ENCODE measurements at places on chromosomes 7 and 10.
A peak's percentile ranks its signal among the peaks of the same experiment; 100 is the strongest.

DNA sequence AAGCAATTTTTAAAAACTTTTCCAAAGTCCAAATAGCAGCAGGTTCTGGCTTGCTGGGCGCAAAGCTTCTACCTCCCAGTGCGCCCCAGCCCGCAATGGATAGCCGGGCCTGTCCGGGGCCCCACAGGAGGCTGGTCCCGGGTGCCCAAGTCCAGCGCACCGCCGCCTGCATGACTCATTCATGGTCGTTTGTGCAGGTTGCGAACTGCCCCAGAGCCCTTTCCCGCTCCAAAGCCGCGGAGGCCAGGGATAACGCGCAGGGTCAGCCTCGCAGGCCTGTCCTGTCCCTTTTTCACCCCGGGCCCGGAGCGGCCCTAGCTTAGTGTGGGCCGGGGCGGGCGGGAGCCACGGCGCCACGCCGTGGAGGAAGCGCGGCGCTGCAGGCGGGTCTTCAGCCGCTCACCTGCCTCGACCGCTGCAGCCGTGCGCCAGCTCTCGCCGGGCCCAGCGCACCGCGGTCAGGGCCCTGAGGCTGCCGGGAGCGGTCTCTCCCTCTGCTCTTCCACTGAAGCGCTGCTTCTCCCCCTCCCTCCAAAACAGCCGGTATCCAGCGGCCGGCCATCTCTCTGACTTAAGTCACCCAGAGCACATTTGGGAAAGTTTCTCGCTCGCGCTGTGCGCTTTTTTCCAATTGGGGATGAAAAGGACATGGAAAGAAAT, 1.7 kb upstream of the EGR2 start:
- peak; percentile 57 for DNase-seq

- no peak for DNase-seq
These were observed 24.8 kb upstream of the INPP5A start for GRCh38 chr10:132512693-132513345.

DNA sequence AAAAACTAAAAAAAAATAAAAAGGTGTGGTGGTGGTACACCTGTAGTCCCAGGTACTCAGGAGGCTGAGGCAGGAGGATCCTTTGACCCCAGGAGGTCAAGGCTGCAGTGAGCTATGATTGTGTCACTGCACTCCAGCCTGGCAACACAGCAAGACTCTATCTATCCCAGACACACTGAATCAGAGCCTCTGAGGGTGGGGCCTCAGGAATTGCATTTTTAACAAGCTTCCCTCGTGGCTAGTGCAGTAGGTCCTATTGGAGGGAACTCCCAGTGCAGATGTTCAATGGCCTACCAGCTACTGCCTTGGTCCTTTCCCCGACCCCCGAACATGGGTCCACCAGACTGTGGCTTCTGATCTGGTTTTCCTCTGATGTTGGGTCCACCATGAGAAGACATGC, 14.9 kb downstream of the STRA8 start:
- no peak for DNase-seq

- DNase-seq: peak; percentile 55
These were observed 32.0 kb downstream of the ADAP1 start for GRCh38 chr7:922334-923107.

DNA sequence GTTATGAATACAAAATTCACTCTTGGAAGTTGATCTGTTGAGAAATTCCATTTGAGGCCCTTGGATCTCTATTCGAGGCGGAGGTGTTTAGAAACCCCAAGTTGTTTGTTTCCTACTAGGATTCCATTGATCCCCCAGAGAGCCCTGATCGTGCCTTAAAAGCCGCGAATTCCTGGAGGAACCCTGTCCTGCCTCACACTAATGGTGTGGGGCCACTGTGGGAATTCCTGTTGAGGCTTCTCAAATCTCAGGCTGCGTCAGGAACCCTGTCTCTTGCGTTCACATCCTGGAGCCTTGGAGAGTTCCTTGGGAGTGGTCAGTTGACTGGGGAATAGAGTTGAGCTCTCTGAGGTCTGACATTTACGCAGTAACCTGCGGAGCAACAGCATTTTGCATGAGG, 1.2 kb downstream of the CFAP69 start:
- no peak for DNase-seq

DNA sequence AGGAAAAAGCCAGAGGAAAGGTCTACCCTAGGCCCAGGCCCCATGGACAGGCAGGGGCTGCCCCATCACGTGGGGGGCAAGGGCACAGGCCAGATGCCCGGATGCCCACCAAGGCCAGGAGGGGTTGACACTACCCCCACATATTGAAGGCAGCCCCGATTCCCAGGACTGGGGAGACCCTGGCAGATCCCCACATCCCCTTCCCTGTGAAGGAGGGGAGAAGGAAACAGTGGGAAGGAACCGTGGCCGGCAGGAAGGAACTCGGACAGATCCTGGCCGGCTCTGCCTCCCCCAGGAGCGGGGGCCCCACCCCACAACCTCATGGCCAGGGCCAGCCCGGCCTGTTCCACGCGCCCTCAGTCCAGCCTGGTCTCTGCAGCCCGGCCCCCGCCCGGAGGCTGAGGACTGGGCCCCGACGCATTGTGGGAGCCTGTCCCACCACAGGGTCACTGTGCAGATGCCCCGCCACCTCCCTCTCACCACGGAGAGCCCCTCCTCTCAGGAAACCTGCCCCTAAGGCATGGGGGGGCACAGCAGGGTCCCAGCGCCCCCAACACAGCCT, 41.3 kb downstream of the PAPOLB start:
- no peak for DNase-seq

DNA sequence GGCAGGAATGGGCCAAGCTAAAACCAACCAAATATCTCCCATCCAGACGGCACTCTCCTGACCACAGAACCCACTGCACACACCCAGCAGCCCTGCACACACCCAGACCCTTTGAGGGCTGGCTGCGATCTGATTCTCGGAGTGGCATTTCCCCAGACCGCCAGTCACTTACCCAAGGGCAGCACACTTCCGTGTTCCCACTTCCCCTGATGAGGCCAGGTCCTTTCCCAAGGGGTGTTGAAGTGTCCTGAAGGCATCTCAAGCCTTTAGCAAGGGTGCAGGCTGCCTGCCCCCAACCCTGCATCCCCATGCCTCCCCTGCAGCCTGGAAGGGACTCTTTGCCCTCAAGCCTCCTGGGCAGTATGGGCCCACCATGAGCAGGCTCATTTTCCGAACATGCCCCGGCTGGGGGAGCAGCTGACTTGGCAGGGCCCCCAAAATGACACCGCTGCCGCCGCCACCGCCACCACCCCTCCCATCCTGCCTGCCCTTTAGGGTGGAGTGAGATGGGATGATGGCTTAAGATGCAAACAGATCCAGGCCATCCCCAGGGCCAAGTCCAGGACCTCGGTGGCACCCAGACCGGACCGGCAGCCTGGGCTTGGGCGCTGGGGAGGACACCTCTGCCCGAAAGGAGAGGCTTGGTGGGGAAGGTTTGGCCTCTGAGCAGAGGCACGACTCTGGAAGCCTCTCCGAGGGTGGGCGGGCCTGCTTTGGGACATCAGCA, 159.8 kb downstream of the NRF1 start:
- no peak for DNase-seq

GRCh38 chr7:115146148-115146547, 224.3 kb downstream of the MDFIC start:
- no peak for DNase-seq

DNA sequence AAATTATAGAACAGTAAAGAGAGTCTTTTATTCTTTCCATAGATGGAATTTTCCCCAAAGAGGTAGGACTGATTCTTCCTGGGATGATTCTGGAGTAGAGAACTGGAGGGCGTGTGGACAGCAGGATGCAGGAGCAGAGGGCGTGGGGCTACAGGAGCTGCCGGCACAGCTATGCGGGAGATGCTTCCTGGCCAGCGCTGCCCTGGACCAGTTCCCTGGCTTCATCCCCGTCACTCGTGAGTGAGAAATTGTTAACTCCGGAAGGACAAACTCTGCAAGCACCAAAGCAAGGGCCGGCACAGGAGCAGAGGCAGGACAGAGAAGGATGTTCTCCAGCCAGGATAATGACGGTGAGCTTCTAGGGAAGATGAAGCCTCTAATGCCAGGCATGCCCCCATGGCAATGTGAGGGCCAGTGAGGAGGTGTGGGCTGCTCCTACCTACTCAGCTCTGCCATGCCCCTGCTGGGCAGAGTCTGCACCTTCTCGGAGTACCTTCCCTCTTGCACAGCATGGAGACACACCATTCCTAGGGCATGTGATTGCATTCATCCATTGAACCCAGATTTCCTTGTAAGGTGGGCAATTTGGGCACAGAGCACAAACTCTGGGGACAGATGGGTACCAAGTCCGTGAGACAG, 760.9 kb upstream of the IGFBP3 start:
- no peak for DNase-seq

GRCh38 chr7:122056977-122057376, 87.1 kb downstream of the AASS start:
- DNase-seq: no peak

- DNase-seq: no peak
These were observed 5.3 kb upstream of the EBF3 start for GRCh38 chr10:129969184-129969910.

DNA sequence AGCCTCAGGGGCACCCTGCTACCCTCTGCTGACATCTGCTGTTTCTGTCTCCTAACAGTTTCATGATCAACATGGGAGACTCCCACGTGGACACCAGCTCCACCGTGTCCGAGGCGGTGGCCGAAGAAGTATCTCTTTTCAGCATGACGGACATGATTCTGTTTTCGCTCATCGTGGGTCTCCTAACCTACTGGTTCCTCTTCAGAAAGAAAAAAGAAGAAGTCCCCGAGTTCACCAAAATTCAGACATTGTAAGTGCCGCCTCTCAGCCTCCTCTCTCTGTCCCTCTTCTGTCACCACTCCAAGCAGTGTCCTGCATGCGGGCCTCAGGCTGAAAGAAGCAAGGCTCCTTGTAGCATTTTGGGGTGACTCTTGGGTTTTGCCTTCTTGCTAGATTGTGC, 39.0 kb downstream of the POR start:
- no peak for DNase-seq

DNA sequence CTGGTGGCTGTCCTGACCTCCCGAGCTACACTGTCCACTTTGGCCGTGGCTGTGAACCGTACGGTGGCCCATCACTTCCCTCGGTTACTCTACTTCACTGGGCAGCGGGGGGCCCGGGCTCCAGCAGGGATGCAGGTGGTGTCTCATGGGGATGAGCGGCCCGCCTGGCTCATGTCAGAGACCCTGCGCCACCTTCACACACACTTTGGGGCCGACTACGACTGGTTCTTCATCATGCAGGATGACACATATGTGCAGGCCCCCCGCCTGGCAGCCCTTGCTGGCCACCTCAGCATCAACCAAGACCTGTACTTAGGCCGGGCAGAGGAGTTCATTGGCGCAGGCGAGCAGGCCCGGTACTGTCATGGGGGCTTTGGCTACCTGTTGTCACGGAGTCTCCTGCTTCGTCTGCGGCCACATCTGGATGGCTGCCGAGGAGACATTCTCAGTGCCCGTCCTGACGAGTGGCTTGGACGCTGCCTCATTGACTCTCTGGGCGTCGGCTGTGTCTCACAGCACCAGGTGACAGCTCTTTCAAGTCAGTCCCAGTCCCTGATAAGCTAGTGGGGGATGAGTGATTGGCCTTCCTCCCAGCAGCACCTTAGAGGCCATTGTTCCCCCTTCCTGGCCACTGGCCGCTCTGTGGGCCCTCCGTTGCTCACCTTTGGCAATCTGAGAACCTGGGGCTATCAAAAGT, 3.0 kb downstream of the CHPF2 start:
- no peak for DNase-seq

DNA sequence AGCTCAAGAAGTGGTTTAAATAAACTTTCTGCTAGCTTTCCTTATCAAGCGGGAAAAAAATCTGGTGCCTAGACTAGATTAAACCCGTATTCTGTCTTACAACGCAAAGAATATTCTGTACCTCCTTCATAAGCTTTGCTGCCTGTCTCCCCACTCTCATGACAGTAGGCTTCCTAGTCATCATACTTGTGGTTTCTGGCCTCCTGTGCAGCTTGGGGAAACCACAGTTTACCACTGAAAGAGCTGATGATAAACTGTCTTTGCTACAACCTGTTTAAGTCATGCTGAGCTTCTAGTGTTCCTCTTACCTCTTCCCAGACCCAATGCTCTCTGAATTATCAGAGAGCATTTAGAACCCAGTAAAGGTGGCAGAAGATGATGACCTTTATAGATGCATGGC, 55.0 kb downstream of the PODXL start:
- DNase-seq: no peak

- DNase-seq: no peak
These were observed 100.9 kb downstream of the WDR37 start for GRCh38 chr10:1156921-1157614.

DNA sequence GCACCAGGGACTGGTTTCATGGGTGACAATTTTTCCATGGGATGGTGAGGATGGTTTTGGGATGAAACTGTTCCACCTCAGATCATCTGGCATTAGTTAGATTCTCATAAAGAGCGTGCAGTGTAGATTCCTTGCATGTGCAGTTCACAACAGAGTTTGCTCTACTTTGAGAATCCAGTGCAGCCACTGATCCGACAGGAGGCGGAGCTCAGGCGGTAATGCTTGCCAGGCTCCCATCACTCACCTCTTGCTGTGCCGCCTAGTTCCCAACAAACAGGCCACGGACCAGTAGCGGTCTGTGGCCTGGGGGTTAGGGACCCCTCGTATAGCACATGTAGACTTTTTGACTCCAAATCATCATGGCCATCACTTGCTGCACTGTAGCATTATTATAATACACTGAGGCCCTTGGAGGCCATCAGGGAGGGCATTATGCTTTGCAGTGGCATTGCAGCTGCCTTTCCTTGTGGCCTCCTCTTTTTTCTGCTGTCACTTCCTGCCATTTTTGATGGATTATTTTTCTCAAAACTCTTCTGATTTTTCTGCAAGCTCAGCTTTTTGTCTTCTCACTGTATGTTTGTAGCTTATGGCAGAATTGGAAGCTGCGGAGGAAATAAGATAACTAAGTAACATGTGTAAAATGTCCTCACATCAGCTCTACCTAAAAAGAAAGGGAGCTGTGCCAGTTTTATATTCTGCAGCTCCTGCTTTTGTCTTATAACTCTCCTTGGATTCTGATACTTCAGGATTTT, 18.5 kb downstream of the CSGALNACT2 start:
- DNase-seq: no peak

DNA sequence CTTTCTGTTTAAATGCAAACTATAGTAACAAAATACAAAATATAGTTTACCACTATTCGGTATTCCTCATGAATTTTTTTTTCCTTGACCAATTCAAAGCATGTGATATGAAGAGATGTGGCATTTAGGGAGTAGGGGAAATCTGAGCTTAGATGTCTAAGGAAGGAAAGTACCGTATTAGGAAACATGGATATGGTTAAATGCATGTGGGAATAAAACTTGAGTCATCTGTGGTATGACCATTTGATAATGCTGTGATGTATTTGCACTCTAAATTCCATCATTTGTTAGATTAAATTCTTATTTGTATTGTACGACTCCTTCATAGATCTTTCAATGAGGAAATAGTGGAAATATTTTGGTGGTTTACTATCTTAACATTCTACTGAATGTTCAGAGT, 19.7 kb downstream of the AHR start:
- DNase-seq: no peak

GRCh38 chr10:60663850-60664249, 114.4 kb upstream of the CDK1 start:
- DNase-seq: no peak

GRCh38 chr7:95490231-95490762, 4.6 kb downstream of the ASB4 start:
- DNase-seq: no peak

Data from stimulated activated CD4-positive, alpha-beta T cell treated with anti-CD3 and anti-CD28 coated beads, Interleukin-1b, Interleukin-23, amount 100 ng/mL, for 4 hours (primary cell).